ENCODE measurements at places on chromosomes 2 and 18.
A peak's percentile ranks its signal among the peaks of the same experiment; 100 is the strongest.

DNA sequence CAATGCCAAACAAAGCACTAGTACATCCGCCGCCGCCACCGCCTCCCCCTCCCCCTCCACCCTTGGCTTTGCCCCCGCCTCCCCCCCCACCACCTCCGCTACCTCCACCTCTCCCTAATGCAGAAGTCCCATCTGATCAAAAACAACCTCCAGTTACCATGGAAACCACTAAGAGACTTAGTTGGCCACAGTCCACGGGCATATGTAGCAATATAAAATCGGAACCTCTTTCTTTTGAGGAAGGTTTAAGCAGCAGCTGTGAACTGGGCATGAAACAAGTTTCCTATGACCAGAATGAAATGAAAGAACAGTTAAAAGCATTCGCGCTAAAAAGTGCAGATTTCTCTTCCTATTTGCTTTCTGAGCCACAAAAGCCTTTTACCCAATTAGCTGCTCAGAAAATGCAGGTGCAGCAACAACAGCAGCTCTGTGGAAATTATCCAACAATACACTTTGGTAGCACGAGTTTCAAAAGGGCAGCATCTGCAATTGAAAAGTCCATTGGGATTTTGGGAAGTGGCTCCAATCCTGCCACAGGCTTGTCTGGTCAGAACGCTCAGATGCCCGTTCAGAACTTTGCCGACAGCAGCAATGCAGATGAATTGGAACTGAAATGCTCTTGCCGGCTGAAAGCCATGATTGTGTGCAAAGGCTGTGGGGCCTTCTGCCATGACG is 168.0 kb downstream of the ASXL3 start:
- DNase-seq: no peak

GRCh38 chr18:2847317-2848246 is 776 bp downstream of the EMILIN2 start:
- DNase-seq: peak; percentile 24

- DNase-seq: peak; percentile 55
Observed at GRCh38 chr18:11553098-11553940, 56.1 kb upstream of the SLC35G4 start.

GRCh38 chr2:207138627-207139297 is 27.0 kb downstream of the KLF7 start:
- DNase-seq: no peak

GRCh38 chr2:210399440-210400041 is 77.0 kb downstream of the LANCL1 start:
- DNase-seq: no peak

DNA sequence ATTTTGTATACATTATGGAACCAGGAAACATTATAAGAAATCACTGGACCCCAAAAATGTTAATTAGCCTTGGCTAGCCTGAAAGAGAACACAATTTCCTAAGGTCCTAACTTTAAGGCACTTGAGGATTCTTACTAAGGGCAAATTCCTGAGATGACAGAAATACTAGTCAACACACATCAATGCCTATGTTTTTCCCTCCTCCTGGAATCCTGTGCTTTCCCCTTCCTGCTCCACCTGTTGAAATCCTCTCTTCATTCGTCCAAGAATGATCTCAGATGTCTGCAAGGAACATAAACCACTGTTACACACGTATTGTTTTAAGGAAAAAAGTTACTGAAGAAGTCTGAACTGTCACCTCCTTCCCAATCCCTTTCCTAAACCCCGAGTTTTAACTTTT is 21.2 kb upstream of the DARS1 start:
- no peak for DNase-seq

Data from brain microvascular endothelial cell (primary cell).